ENCODE measurements at places on chromosomes 1 and 21.

GRCh38 chr1:36988321-36988720 lies 46.0 kb downstream of the GRIK3 start:
- no peak for DNase-seq

DNA sequence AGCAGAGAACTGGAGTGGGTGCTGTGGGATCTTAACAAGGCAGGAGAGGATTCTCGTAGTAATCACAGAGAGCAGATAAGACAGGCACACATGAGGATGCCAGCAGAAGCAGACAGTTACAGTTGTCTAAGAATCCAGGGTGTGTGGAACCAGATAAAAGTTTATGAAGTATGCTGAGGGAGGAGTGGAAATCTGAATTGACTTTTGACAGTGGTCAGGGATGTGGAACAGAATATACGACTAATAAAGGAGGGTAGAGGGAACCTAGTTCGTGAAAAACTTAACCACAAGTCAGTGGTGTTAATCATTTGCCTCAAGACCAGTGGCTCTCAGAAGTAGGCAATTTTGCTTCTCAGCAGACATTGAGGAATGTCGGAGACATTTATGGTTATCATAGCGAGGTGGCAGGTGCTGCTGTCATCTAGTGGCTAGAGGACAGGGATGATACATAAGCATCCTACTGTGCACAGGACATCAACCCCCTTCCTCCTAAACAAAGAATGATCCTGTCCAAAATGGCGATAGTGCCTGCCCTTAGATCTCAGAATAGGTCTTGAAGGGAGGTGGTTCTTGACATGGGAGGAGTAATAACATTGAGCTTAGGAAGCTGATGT lies 3.0 kb downstream of the LRRC8D start:
- no peak for DNase-seq

GRCh38 chr1:42748021-42748420 lies 8.0 kb upstream of the CLDN19 start:
- no peak for DNase-seq

- peak; percentile 31 for DNase-seq
These were observed 55.9 kb upstream of the PTGFRN start for GRCh38 chr1:116853680-116854402.

DNA sequence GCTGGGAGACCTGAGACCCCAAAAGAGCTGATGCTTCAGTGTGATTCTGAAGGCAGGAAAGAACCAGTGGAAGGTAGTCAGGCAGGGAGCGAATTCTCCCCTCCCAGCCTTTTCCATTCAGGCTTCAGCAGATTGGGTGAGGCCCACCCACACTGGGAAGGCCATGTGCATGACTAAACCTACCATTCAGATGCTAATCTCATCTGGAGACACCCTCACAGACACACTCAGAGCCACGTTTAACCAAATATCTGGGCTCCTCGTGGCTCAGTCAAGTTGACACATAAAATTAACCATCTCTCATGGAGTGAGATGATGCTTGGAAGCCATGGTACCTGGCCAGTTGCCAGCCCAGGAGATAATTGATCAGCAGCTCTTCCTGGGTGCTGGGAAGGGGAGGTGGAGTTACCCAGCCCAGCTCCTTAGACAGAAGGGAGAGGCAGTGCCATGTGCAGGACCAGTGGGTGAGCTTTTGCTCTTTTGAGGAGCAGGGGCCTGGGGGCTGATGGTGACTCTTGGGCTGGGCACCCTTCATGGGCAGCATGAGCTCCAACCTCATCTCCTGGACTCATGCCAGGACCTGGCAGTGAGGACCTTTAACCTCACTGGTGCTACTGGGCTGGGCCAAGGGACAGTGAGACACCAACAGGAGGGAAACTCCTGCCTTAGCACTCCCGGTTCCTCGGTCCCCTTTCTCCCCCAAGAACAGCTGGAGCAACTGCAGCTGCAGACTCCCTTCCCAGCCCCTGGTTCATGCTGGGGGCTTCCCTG lies 89.0 kb upstream of the ACTL8 start:
- no peak for DNase-seq

DNA sequence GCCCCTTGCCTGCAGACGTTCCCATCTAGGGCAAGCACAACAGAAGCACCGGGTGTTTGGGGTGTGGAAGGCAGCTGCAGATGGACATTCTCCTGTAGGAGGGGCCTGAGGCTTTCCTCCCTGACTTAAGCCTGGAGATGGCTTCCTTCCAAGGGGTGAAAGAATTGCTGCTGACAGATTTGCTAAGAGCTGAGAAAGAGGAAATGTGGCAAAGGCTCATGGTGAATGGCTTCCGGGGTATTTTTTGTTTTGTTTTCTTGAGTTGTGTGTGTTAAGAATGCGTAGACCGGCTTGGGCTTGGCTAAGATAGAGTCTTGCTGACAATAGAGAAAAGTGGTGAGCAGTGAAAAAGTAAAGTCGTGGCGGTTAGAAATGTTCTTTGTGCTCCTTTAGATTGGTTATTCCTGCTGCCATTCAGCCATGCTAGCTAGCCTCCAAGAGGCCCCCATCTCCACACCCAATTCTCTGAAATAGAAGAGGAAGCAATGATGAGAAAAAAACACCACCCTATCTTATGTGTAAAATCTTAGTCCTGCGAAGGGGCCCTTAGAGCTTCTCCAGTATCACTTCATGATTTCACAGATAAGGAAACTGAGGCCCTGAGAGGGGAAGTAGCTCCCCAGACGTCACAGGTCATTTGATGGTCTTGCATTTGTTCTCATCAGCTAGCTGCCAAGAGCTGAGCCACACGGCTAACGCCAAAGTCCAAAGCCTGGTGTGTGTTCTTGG lies 36.9 kb downstream of the EIF2D start:
- DNase-seq, result peak; percentile 57

- no peak for DNase-seq
These were observed 22.4 kb downstream of the PRCC start for GRCh38 chr1:156789621-156790318.

GRCh38 chr1:204756811-204757210 lies 71.3 kb upstream of the LRRN2 start:
- no peak for DNase-seq

DNA sequence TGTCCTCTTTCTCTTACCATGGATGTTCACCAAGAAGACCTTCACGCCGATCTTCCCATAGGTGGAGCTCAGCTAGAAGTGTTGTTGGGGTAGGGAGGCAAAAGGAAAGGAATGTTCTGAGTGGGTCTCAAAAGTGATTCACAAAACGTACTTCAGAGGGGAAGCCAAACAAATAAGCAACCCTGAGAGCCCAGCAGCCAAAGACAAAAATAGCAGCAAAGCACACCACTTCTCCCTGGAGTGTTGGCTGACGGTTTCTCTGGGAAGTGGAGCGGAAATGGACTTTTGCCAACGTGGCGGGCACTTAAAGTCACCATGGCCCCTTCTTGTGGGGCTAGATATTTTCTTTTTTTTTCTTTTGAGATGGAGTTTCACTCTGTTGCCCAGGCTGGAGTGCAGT lies 23.1 kb downstream of the SLC26A9 start:
- DNase-seq, result no peak

- DNase-seq, result no peak
These were observed 29.6 kb downstream of the RIMS3 start for GRCh38 chr1:40635763-40636500.

- DNase-seq, result no peak
These were observed 35.6 kb upstream of the C21orf91 start for GRCh38 chr21:17854745-17855144.

GRCh38 chr21:35868005-35868868 lies 192.1 kb downstream of the SETD4 start:
- no peak for DNase-seq

DNA sequence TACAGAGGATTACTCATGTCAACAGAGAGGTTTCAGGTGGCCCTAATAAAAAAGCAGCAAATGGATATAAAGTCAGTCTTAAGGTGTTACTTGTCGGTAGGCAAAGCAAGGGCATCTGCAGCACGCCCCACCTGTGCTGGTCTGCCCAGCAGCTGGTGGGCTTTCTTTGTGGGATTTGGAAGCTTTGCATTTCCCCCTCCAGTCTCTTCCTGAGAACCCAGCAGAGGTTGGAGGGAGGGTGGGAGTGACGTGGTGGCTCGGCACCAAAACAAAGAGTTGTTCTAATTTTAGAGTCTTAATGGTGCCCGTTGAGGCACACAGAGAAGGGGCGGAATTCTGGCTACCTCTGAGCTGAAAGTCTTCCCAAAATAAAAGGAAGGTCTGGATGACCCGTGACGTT lies 4.8 kb upstream of the PCBP3 start:
- no peak for DNase-seq

DNA sequence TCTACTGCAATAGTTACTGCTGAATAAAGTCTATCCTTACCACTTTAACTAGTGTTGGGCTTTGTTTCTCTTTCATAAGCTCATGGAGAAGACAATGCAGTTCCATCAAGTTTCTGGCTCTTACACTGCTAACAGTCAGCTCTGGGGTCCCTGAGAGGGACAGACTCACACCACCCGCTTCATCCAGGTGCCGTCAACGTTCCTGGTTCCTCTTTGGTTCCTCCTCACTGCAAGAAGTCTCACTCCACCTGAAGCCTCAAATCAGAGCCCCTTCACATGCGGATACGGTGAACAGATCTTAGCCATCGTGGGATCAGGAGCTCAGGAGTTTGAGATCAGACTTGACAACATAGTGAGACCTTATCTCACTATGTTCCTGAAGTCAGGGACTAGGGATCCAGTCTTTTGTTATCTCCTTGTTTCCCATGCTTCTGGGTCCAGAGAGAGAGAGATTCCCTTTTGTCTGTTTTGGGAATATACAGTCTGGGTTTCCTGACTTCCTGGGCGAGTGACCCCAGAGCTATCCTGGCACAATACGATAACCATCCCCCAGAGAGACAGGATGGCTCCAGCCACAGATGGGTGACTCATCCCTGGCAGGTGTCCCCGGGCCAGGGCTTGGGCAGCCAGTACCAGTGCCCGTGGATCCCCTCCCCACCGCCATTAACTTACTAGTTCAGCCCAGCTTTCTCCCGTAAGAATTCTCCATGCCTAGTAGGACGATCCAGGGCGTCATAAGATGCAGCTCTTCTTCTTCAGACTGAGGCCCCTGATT lies 14.3 kb upstream of the PCP4 start:
- no peak for DNase-seq

DNA sequence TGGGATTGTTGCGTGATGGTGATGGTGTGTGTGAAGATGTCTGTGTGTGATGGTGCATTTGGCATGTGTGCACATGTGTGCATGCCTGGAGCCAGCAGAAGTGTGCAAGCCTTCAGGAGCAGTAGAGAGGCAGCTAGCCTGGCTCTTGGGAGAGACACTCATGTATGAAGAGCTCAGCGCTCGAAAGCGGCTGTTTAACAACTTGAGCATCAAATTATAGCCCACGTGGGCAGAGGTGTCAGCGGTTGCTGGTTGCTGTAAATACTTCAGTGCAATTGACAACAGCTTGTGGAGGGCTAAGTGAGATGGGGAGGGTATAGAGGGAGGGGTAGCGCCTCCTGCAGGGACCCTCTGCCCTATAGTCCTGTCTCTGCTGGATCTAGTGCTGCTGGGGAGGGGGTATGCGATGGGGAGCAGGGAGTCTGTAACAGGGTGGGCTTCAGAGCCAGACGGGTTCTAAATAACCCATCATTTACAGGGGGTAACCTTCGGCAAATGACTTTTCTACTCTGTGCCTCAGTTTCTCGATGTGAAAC lies 21.5 kb downstream of the FOXD2 start:
- DNase-seq, result no peak

DNA sequence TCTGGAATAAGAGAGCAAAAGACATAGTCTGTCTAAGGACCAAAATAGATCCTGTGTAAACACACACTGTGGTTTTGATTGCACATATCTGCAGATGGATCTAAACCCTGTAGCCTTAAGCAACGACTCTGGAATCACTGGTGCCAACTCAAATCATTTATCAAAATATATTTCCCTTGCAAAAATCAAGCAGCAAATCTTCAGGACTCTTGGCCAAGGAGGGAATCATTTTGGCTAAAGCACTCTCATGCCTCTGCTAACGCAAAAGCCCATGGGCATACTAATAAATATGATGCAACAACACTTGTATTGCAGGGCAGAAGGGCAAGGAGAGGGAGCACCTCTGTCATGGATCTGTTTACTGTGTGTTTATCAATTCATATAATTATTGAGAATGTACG lies 155.4 kb upstream of the DUSP10 start:
- DNase-seq, result no peak

GRCh38 chr1:204417074-204417997 lies 5.7 kb upstream of the PPP1R15B start:
- peak; percentile 35 for DNase-seq
